ENCODE measurements at places on chromosomes 6 and 20.

- no peak for DNase-seq
Measured at GRCh38 chr6:11492464-11493290, 44.9 kb upstream of the TMEM170B start.

GRCh38 chr6:43089467-43089866, 13.4 kb downstream of the PTK7 start:
- no peak for DNase-seq

- DNase-seq: no peak
Measured at GRCh38 chr6:30724906-30725667, 4.9 kb downstream of the TUBB start.

DNA sequence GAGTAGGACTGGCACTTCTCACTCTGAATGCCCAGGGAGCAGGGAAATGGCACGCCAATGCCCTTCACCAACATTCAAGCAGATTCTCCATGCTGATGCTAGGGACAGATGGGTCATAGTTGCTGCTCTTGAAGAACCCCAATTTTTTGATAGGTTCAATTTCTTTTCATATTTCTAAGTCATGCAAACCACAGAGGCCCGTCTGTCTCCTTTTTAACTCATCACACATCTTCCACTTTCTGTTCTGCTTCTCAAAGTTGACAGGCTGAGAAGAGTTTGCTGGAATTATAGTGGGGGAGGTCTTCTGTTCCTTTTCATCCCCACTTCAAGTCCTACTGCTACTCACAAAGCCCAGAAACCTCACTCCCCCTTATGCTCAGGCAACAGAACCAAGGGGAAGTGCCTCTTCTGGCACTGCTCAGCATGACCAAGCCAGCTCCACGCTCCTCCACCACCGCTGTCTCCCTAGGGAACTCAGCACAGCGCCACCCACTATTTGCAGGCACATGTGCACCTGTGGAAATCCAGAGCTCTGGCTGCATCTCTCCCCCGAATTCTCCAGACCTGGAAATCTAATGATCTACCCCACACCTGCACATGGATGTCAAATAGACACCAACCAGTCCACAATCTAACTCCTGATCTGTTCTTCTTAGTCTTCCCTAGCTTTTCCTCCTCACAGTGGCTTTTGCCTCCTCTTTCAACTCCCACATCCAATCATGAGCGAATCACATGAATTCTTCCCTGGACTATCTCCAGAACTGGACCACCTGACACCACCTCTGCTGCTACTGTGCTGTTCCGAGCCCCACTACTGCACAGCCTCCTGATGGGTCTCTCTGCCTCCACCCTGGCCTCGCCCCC, 10.7 kb downstream of the ZBTB24 start:
- peak; percentile 88 for DNase-seq

- DNase-seq: peak; percentile 47
Measured at GRCh38 chr6:43575105-43575771, 600 bp downstream of the XPO5 start.

DNA sequence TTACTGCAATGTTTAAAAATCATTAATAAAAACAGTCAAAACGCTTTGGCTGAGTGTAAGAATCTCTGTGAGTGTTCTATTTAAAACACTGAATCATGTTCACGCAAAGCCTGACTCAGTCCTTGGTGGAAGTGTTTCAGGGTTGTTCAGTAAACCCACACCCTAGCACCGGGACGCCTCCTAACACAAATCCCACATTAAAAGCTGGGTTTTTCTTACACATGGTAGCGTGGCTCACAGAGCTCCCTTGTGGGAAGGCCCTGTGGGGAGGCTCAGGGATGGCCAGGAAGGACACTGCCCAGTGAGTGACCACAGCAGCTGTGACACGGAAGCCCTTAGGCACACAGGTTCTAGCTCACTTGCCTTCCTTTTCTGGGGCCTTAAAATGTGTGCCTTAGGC, 80.2 kb downstream of the GMPR start:
- DNase-seq: no peak
